ENCODE measurements at places on chromosomes 5 and 9.

DNA sequence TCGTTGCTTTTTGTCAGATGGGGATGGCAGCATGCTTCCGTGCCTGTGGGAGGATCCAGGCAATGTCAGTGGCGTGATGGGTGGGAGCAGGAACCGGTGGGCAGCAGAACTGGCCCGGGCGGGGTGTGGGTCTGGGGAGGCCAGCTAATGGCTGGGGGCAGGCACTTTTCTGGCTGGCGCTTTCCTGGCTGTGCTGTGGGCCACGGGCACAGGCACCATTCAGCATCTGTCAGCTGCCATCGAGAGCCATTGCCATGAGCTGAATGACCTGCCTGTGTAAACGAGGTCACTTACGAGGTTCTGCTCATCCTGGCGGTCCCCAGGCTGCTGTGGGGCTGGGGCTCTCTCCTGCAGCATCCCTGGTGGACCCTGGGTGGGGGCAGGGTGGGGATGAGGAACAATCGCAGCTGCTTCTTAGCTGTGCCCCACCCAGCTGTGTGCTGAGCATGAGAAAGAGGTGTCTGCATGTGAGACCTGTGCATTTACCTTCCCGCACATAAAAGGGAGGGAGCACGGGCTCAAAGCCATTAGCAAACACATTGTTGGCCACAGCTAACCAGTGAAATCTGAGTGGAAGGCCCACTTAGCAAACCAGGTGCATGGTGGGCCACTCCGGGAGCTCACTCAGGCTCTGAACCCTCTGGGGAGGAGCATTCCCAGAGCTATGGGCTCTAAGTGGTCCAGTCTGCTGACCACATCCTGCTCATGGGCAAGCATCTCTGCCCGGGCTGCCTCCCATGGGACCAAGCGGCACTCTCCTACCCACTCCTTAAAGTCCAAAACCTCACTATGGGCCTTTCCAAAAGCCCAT lies 41.3 kb upstream of the OLFM1 start:
- DNase-seq, result no peak

- peak; percentile 81 for DNase-seq
These were observed 287.3 kb downstream of the EFNA5 start for GRCh38 chr5:107383414-107383813.

GRCh38 chr9:122332083-122332482 lies 38.7 kb upstream of the PTGS1 start:
- DNase-seq, result no peak

- DNase-seq, result peak; percentile 12
These were observed 131.9 kb downstream of the UGCG start for GRCh38 chr9:112028242-112029221.

GRCh38 chr9:17005056-17005823 lies 129.6 kb upstream of the CNTLN start:
- no peak for DNase-seq
